HTR-8/SVneo (cell line): ENCODE measurements at places on chromosomes 3 and 15.

DNA sequence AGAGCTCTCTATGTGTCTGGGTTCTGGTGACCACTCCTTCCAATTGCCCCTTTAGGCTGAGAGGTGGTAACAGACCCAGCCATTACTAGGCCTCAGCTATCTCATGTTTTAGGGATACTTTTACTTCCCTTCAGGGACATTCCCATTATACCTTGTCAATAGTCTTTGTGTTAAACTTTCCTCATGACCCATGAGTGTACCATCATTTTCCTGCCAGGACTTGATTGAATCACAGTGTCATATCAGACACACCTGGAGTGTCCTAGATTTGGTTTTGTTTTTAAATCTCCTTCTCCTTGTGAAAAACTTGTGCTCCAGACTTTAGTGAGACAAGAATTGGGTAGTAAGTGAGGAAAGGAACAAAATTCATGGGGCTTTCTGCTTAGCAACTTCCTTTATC is 136.6 kb downstream of the KCNAB1 start:
- DNase-seq = no peak

- DNase-seq = peak; percentile 17
Measured at GRCh38 chr3:72818092-72818773, 30.0 kb downstream of the SHQ1 start.

DNA sequence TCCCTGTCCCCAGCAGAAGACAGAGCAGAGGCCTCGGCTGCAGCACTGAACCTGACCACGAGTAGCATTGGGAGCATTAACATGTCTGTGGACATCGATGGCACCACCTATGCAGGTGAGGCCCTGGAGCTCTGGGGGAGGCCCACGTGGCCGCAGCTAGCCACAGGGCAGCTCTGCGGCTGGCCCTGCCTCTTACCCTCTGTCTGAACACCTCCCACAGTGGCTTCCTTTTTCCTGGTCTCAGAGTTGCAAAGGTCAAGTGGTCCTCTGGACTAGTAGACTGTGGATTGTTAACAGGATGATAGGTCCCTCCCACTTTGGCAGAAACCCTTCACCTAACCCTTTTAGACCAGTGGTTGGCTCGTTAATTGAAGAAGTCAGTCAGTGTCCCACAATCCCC is 22.5 kb upstream of the CLK3 start:
- DNase-seq = no peak

- no peak for DNase-seq
Measured at GRCh38 chr15:25932696-25933095, 69.6 kb upstream of the ATP10A start.

DNA sequence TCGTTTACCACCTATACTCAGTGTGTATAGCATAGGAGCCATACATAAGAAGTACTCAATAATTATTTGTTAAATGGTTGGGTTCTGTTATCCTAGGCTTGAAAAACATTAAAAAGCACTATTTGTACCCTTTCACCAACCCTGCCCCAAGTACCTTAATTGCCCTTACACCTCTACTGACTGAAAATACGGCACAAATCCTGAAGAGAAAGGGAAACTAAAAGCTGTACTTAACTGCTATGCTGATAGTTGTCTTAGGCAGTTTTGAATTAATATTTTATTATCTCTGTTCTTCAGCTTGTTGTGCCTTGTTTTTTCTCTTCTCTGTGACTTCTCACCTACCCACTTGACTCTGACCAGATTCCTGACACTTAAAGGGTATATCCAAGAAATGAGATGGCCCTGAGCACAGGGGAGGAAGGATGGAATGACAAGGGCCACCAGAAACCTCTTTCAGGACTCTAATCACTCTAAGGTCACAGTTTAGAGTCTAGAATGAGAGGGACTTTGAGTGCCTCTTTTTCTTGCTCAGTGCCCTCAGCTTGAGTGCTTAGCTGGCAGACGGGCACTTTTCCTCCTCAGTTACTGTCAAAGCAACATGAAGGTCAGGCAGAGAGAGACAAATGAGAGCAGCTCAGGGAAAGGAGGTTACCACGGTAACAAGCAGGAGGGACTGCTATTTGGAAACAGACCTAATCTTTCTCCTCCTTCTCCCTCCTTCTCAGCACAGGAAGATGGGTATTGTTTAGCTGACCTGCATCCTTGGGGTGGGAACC is 136.5 kb downstream of the ZNF609 start:
- DNase-seq = peak; percentile 21

DNA sequence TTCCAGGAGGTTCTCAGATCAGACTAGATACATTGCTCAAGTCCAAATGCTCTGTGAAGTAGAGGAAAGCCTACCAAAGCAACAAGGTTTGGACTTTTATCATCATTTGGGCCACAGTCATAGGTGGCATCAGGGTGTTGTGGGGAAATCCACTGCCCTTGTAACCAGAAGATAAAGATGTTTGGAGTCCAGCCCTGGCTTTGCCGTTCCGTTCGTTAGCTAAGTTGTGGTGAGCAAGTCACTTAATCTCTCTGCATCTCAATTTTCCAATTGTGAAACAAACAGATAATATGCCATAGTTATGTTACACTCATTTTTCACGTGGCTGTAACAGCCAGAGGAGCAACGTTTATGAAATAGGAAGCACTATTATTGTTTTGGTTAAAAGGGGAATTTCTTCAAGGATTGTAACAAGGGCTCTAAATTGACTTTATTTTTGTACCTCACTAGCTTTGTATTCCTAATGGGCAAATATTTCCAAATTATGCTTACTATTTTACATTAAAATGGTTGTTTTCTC is 125.6 kb downstream of the CD47 start:
- DNase-seq = no peak

GRCh38 chr3:122967765-122968164 is 59.8 kb downstream of the SEMA5B start:
- no peak for DNase-seq

GRCh38 chr3:107710851-107711250 is 188.1 kb downstream of the BBX start:
- peak; percentile 4 for DNase-seq

DNA sequence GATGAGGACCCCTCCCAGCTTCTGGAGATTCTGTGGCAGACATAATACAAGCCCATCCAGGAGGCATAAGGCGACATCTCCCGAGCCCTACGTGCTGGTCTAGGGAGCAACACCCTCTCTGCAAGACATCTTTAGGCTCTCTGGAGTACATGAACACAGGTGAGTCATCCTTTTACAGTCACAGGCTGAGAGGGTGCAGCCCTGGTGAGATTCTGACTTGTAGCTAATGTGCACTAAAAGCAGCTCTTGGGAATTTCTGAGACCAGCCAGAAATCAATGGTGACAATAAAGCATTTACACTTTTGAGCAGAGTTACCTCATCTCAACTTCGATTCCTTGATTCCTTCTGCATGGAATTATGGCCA is 131.1 kb downstream of the XXYLT1 start:
- peak; percentile 35 for DNase-seq

DNA sequence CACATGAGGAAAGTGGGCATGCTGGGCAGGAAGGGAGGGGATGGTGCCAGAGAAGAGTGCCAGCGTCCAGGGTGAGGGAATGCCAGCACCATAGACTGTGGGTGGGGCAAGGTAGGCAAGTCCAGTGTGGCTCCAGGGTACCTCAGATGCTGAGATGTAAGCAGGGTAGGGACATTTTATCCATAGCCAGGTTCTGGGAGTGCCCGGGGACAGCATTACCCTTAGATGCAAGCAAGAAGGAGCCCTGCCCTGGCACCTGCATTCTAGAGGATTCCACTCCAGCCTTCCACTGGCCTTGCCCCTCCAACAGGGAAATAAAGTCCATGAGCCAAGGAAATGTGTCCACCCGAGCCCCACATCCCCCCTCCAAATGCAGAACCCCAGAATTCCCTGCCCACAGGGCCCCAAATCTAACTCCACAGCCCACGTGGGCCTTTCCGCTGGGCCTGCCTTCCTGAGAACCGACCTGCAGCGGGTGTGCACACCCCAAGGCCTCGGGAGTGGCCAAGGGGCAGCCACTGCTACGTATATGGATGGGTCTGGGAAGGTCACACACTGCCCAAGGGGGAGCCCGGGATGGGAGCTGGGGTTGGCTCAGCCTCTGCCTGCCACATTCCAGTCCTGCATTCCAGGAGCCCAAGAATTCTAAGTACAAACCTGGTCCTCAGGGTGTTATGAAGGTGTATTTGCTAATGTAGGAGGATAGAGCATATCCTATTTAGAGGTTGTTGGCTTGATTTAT is 20.3 kb upstream of the CYP11A1 start:
- no peak for DNase-seq

- DNase-seq = no peak
Measured at GRCh38 chr15:83064859-83065258, 2.2 kb downstream of the BTBD1 start.

DNA sequence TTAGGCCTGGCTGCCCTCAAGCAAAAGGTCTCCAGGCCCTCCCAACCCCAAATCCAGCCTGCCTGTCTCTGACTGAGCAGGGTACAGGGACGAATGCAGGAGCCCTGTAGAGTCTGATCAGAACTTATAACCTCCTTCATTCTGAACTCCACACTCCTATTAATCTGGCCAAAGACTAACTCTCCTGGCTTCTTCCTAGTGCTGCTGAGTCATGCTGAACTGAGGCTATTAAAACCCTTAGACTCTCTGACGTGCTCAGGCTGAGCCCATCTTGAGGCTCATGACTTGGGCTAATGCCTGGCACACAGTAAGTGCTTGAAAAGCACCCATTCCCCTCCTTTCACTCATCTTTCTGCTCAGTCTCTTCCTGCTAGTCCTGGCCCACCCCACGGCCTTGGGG is 81.9 kb downstream of the NUP210 start:
- DNase-seq = no peak

DNA sequence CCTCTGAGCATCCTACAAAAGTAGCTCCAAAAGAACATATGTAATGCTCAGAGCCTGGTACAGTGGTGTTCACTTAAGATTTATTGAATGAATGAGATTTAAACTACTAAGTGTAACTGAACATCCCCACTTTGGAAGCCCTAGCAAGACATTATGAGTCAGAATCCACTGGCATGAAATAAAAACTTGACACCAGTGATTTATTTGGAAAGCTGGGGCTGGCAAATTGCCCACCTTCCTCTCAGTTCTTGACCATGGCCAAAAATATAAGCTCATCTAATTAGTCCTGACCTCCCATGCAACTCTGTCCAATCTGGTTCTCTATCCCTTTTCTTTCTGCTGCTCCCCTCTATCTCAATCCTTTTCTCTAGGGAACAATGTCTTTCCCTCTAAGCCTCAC is 418.0 kb downstream of the PLCL2 start:
- DNase-seq = no peak

- peak; percentile 12 for DNase-seq
Measured at GRCh38 chr3:119206611-119207511, 33.5 kb downstream of the UPK1B start.

GRCh38 chr15:56454836-56455235 is 10.1 kb downstream of the MNS1 start:
- DNase-seq = no peak

- no peak for DNase-seq
Measured at GRCh38 chr15:95897651-95898050, 432.8 kb upstream of the NR2F2 start.

GRCh38 chr15:69060041-69060481 is 45.6 kb downstream of the NOX5 start:
- no peak for DNase-seq

- DNase-seq = no peak
Measured at GRCh38 chr15:49063402-49064280, 17.4 kb upstream of the SECISBP2L start.

GRCh38 chr3:152243301-152243711 is 25.4 kb upstream of the MBNL1 start:
- DNase-seq = no peak

DNA sequence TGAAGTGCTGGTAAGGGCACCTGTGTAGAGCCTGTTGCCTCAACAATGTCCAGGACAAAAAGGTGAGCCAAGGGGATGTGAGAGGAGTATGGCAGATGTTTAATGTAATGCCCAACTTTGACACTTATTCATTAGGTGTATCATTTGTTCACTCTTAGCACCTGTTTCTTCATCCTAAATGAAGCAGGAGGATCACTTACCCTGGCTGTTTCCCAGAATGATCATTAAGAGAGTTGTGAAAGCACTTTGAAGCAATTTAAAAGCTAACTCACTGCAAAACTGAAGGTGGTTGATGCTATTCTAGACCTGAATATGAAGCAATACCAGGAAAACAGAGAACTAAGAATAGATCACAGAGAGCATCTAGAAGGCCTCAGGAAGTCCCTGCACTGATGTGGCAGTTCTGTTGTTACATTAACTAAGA is 3.4 kb upstream of the HHLA2 start:
- no peak for DNase-seq

DNA sequence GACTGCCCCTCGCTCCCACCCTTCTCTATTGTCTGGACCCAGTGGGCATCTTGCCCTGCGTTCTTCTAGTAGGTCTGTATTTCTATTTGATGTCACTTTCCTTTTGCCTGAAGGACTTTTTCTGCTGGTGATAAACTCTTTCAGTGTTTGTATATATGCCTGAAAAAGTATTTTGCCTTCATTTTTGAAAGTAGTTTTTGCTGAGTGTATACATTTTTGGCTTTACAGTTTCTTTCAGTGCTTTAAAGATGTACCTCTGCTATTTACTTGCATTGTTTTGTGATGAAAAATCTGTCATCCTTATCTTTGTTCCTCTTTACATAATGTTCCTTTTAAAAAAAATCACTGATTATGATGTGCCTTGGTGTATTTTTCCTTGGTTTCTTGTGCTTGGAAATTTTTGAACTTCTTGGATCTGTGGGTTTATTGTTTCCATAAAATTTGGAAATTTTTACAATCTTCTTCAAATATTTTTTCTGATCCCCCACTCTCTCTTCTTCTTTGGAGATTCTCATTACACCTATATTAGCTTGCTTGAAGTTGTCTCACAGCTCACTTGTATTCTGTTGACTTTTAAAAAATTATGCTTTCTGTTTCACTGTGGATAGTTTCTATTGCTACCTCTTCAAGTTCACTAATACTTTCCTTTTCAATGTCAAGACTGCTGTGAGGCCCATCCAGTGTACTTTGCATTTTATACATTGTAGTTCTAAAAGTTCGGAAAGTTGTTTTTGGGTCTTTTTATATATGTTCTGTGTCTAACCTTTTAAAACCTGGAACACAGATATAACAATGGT is 67.8 kb downstream of the RGMA start:
- DNase-seq = no peak

DNA sequence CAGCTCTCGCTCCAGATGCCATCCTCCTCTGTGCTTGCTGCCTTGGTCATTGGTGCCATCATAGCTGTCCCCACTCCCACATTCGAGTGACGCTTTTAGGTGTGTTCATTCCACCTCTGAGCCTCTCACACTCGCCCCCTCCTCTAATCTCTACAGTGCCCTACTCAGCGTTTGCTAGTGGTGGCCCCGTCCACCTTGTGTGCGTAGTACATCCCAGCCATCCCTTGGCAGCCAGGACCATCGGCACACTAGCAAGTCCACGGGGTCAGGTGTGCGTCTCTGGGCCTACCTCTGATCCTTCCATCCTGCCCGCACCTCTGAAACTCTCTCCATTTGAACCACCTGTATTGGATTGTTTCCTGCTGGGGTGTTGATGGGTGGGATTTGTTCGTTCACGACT is 54.2 kb upstream of the RGMA start:
- DNase-seq = no peak

GRCh38 chr15:96551722-96552121 is 221.2 kb downstream of the NR2F2 start:
- no peak for DNase-seq

- no peak for DNase-seq
Measured at GRCh38 chr15:69119683-69120395, 40.6 kb upstream of the GLCE start.

GRCh38 chr3:63931290-63931689 is 19.1 kb upstream of the SCAANT1 start:
- no peak for DNase-seq
